ENCODE measurements at places on chromosomes 1 and 21. TPM values are rescaled to one million over a fixed set of nuclear protein-coding genes. Genes with fewer than 3 reads are reported as not detected.

Gene CLCN6
- total RNA-seq, result 7.8 TPM

Gene CLCNKB
- not detected for total RNA-seq

Gene C8B
- total RNA-seq, result not detected

Gene PLA2G5
- total RNA-seq, result not detected

Gene GCSAML
- 1.7 TPM for total RNA-seq

Gene KCNE1
- 1.2 TPM for total RNA-seq

Gene GPR52
- total RNA-seq, result 4.5 TPM

Gene TMEM240
- not detected for total RNA-seq

Gene GNAT2
- not detected for total RNA-seq

Gene FABP3
- total RNA-seq, result not detected

Gene DISC1
- 17.2 TPM for total RNA-seq

Gene OR2M3
- total RNA-seq, result not detected

Gene STIL
- 4.9 TPM for total RNA-seq

Gene VANGL2
- under 0.01 TPM for total RNA-seq

Gene LCE1B
- not detected for total RNA-seq

Gene RGS13
- 0.52 TPM for total RNA-seq

Gene SERPINC1
- total RNA-seq, result 0.10 TPM

Gene CLCA4
- total RNA-seq, result not detected
